CD4-positive, alpha-beta T cell treated with Interleukin-10 for 1 hour (primary cell): ENCODE measurements at places on chromosomes 3 and 15.

GRCh38 chr3:196932600-196932999, 9.7 kb downstream of the NCBP2 start:
- no peak for DNase-seq

DNA sequence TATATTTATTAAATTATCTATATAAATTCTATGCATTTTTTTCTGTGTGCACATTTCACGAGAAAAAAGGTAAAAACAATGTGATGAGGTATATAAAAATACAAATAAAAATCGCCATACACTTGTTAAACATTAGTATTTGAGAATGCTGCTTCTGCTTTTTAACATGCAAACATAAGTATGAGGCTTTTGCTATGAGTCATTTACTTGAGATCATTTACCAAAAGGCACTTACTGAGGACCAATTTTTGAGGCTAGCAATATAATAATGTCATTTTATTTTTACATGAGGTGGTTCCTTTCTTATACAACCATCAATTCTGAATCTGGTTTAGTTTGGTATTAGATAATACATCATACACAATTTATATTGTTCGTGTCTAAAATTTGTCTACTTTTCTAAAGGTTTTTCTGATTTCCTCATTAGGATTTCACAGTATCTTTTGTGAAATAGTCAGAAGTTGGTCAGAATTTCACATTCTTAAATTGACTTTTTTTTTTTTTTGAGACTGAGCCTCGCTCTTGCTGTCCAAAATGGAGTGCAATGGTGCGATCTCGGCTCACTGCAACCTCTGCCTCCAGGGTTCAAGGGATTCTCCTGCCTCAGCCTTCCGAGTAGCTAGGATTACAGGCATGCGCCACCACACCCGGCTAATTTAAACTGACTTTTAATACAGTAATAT, 25.6 kb downstream of the DCUN1D1 start:
- DNase-seq: no peak

- no peak for DNase-seq
These were observed 36.5 kb downstream of the BOC start for GRCh38 chr3:113247675-113248458.

DNA sequence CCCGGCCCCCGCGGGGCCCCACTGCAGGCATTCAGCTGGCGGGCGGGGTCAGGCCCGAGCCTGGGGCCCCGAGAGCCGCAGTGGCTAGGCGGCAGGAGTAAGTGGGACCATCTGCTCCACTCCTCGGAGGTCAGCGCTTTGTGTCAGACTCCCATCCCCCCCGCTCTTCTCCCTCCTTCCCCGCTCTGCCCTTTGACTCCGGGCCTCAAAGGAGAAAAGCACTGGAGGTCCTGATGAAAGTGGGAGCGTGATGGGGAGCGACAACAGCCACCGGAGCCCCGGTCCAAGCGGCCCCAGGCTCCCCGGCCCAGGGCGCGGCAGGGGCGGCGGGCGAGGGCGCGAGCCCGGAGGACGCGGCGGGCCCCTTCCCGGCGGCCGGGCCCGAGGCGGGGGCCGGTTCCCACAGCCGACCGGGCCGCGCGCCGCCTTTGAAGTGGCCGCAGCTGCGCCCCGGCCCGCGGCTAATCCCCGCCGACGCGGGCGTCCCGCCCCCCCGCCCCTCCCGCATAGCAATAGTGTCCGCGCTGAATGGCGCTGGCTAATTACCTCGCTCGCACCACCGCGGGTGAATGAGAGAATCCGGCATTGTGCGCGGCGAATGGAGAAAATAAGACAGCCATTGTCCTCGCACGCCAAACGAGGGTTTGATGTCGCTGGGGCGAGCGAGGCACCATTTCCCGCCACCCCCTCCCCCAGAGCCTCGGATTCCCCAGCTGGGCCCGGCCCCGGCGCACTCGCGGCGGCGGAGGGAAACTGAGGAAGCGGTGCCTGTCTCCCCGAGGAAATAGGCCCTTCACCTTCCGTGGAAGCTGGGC, 22.4 kb downstream of the IGDCC3 start:
- no peak for DNase-seq

GRCh38 chr3:30776186-30776815, 118.2 kb downstream of the GADL1 start:
- no peak for DNase-seq

GRCh38 chr3:11407644-11408043, 135.4 kb downstream of the ATG7 start:
- no peak for DNase-seq

- DNase-seq: no peak
These were observed 112.1 kb downstream of the LRRK1 start for GRCh38 chr15:101031213-101031612.

DNA sequence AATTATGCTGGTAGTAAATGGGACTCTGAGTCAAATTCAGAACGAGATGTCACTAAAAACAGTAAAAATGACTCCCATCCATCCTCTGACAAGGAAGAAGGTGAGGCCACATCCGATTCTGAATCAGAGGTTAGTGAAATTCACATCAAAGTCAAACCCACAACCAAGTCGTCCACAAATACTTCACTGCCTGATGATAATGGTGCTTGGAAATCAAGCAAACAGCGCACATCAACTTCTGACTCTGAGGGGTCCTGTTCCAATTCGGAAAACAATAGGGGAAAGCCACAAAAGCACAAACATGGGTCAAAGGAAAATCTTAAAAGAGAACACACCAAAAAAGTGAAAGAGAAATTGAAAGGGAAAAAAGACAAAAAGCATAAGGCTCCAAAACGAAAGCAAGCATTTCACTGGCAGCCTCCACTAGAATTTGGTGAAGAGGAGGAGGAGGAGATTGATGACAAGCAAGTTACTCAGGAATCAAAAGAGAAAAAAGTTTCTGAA, 15.1 kb upstream of the ZBTB47 start:
- DNase-seq: peak; percentile 67

DNA sequence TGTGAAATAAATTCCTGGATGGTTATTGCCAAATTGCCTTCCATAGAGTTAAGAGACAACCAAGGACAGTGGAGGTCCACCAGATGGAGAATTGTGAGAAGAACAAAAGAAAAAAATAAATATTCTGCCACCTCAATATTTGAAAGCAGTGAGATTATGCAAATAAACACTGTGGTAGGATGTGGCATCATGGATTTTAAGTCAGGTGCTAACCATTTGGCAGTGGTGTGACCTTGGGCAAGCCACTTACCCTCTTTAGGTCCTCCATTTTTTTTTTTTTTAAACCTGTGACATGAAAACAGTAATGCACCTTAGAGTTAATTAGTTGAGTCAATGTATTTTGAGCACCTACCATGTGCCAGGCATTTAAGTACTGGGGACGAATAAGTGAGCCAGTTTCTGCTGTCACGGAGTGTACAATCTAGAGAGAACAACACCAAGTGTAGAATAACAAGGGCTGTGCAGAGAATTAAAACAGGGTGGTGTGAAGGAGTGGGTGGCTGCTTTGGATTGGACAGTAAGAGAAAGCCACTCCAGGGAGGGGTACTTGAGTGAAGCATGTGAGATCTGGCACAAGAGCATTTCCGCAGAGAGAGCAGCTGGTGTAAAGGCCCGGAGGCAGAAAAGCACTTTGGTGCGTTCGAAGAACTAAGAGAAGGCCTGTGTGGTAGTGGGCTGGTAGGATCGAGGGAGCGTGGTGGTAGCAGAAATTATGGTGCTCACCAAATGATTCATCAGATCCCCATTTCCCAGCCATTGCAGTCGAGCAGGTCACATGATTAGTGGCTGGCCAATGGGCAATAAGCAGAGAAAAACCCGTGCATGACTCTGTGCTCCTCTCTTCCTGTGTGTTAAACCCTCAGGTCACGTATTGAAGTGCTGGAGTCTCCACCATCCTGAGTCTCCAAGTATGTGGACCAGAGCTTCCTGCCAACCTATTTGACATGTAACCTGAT, 39.2 kb downstream of the CCK start:
- no peak for DNase-seq

DNA sequence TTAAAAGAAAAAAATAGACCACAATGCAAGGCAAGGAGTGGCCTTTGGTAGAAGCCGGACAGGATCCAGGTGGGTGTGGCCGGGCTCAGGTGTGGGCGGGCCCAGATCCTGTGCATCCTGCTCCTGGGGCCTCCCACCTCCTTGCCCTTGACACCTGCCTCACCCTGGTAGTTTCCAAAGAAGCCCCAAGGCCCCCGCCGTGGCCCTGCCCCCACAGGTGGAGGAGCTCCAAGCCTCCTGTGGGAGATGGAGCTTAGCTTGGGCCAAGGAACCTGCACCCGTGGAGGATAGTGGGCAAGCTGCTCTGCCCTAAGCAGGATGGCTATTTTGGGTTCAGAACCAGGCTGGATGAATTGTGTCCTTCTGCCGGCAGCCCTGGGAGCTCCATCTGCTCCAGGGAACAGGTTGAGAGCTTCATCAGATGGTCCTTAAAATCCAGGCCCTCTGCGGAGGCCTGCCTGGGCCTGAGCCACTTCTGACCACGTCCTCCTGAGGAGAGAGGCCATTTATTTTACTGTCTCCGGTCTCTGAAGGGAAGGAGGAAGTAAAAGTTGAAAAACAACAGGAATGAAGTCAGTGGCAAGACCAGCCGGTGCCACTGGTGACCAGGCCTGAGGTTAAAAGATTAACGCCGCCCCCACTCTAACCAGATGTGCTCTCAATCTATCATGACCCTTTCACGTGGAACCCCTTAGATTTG, 53.9 kb upstream of the KLF13 start:
- DNase-seq: no peak

GRCh38 chr3:37116998-37117397, 57.4 kb downstream of the LRRFIP2 start:
- no peak for DNase-seq

- DNase-seq: no peak
These were observed 342.8 kb downstream of the ERC2 start for GRCh38 chr3:56125358-56126005.

DNA sequence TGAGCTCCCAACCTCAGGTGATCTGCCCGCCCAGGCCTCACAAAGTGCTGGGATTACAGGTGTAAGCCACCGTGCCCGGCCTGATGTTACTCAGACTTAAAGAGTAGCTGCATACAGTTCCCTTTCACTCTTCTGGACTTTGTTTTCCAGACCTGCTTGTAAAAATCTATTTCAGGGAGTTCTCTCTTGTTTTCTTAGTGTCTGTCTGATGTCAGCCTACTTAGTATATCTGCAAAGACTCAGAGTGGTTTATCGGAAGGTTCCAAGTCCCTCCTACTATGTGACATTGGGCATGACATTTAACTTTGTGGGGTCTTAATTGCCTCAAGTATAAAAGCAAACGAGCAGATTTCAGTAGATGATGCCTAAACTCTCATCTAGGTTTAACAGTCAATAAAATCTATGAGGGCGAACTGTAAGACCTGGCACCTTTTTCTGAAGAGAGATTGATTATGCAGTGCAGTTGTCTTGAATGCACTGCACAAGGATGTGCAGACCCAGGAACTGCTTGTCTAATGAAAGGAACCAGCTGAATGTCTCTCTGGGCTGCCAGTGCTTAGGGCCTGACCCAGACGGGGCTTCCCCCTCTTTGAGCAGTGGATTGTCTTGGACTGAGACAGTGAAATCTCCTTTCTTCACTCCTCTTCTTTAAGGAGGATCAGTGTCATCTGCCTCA, 301.4 kb downstream of the PTPRG start:
- DNase-seq: no peak

DNA sequence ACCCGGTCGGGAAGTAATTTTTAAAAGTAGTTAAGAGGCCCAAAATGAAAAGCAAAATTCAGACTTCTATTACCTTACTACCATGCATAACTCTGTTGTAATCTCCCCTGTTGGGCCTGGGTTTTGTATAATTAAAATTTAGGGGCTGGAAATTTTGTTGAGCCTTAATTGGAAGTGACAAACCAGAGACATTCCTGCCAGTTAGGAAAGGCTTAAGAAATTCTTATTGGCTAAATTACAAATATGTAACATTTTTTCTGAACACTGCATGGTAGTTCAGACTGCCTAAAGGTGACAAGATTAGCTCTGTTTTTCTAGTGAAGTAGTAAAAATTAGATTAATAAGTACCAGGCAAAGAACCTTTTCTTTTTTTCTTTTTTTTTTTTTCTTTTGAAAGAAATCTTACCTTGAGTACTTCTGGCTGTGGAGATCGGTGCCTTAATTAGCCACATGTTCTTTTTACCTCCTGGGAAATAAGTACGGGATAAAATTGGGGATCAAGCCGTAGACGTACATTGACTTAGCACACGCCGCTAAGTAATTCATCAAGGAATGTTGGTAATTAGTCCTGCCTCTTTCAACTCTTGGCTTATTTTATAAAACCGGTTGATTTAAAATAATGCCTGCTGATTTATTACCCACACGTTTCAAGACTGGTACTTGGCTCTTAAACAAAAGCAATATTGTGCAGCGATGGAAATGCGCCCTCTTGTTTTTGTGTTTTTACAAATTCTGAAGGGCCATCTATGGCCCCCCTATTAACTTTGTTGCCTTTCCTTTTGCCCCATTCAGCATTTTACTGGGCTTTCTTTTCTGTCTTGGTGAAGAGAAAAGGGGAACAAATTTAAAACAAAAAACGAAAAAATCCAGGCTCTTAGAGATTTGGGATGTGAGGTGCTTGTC, 111.2 kb upstream of the SAMMSON start:
- DNase-seq: no peak

DNA sequence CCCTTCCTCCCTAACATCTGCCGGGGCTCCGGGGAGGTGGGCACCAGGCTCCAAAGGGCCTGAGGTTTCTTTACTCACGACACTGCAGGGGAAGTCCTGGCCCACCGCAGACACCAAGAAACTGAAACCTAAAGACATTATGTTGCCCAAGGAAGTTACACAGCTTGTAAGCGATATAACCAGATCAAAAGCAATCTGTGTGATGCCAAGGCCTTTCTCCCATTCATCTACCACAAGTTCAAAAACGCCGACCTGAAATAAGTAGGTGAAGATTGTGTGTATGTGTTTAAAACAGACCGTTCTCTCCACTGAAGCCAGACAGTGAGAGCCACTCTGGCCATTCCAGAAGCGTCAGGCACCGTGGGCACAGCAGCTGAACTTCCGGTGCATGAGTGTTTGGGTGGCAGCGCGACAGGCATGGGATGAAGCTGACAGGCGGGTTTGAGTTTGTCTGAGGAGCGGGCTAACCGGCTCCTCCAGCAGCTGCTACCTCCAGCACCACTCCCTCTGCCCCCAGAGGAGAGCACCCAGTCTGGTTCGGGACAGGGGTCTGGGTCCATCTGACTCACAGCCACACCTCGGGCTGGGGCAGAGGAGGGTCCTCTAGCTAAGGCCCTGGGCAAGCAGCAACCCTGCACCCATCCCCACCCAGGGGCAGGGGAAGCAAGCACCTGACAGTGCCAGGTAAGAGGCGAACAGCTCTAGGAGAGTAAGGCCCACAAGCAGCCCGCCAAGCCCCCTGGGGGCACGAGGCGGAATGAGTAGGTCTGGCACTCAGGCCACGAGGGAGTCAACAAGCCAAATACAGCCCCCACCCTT, 1.3 kb downstream of the TNK2 start:
- DNase-seq: peak; percentile 88

DNA sequence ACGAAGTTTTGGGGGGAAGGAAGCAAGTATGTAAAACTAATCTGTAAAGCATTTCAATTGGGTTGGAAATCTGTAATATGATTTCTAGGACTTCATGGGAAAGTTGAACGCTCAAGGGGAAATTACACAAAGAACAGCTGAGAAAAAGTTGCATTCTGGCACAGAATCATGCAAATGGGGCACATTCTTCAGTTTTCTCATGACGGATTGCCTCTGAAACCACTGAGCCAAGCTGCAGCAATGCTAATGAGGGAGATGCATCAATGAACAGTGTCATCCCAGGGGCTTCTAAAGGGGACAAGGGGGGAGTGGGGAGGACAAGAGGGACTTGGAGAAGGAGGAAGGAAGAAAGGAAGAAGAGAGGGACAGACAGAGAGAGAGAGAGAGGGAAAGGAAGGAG, 291.4 kb upstream of the ATP11B start:
- DNase-seq: no peak

GRCh38 chr15:75733761-75734651, 21.4 kb upstream of the CSPG4 start:
- DNase-seq: no peak
